Vagina (tissue), 2 donors: ENCODE measurements at places on chromosomes 7 and 10. TPM values are rescaled to one million over a fixed set of nuclear protein-coding genes. Genes with fewer than 3 reads are reported as not detected.

Gene SFRP5
- 1.7 TPM for total RNA-seq

Gene C10orf67
- not detected for total RNA-seq

Gene FEZF1
- not detected for total RNA-seq

Gene RASSF4
- total RNA-seq = 29.2 TPM

Gene TECPR1
- 19.6 TPM for total RNA-seq

Gene HHEX
- total RNA-seq = 6.1 TPM

Gene SCIN
- total RNA-seq = 0.74 TPM

Gene PYROXD2
- total RNA-seq = 7.1 TPM

Gene ASB4
- total RNA-seq = 0.25 TPM

Gene PNLIPRP3
- 2.2 TPM for total RNA-seq

Gene ITIH5
- total RNA-seq = 20.4 TPM

GRCh38 chr7:103120362-103120761, 28.5 kb downstream of the NAPEPLD start:
- no peak overlapping the region for H3K27ac ChIP-seq
- no peak overlapping the region for H3K4me3 ChIP-seq
- H3K36me3 ChIP-seq = peaks cover 21% of the 10 kb centered on the region

DNA sequence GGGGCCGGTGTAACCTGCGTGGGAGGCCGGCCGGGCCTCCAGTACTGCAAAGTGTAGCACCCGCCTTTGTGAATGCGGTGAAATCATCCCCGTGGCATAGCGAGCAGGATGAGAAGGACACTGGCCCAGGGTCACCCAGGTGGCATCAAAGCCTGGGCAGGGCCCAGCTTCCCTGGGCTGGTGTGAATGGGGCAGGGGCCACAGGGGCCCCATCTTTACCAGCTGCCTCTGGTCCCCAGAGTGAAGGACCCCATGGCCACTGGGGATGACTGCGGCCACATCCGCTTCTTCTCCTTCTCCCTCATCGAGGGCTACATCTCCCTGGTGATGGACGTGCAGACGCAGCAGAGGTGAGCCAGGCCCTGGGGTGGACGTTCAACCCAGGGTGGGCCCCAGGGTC, 53.8 kb downstream of the RCC1L start:
- H3K36me3 ChIP-seq = no peaks in the 10 kb centered on the region
- H3K27me3 ChIP-seq = no peaks in the 10 kb centered on the region
- DNase-seq = no peak
- H3K27ac ChIP-seq = no peak overlapping the region

DNA sequence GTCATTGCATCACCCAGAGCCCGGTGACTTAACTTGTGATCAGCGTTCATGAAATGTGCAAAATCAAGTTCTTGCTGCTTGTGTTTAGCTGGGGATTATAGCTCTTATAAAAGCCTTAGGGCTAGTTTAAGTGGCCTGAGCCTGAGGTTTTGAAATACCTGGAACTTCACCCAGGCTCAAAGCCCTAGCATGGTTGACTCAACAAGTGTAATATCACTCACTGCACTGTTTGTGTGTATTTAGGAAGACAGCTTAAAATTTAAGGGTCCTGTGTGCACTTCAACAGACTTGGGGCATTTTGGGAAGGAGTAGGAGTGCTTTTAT, 489.5 kb downstream of the GATA3 start:
- no peak for DNase-seq
- no peak overlapping the region for H3K4me3 ChIP-seq
- H3K4me1 ChIP-seq = no peaks in the 10 kb centered on the region
- H3K36me3 ChIP-seq = no peaks in the 10 kb centered on the region
- H3K27me3 ChIP-seq = no peaks in the 10 kb centered on the region

DNA sequence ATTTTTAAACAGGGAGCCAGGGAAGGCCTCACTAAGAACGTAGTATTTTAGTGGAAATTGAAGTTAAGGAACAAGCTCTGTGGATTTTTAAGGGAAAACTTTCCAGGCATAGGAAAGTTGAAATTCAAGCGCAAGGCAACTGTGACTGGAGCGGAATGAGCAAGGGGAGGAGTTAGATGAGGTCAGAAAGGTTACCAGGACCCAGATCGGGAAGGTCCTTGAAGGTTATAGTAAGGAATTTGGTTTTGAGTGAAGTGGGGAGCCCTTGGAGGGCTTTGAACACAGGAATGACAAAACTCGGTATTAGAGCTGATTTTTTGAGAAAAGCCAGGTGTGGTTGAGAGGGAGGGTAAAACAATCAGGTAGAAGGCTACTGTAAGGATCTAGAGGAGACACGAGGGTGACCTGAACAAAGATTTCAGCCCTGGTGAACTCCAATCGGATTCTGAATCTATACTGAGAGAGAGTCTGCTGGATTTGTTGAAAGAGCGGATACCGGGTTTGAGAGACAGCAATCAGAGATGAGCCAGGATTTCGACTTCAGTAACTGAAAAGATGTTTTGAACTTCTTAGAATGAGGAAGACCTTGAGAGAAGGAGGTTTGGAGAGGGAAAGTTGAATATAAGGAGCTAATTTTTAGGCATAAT, 1013.9 kb downstream of the NRG3 start:
- H3K27ac ChIP-seq = no peak overlapping the region
- no peaks in the 10 kb centered on the region for H3K4me1 ChIP-seq
- no peak overlapping the region for H3K4me3 ChIP-seq
- no peaks in the 10 kb centered on the region for H3K36me3 ChIP-seq
- DNase-seq = no peak

- no peak for DNase-seq
- no peaks in the 10 kb centered on the region for H3K4me1 ChIP-seq
- no peak overlapping the region for H3K4me3 ChIP-seq
- H3K27me3 ChIP-seq = no peaks in the 10 kb centered on the region
- H3K27ac ChIP-seq = no peak overlapping the region
- peaks cover 7% of the 10 kb centered on the region for H3K36me3 ChIP-seq
Measured at GRCh38 chr10:95861386-95861785, 46.4 kb upstream of the CC2D2B start.

GRCh38 chr7:20246236-20246635, 29.1 kb upstream of the MACC1 start:
- no peak overlapping the region for H3K27ac ChIP-seq
- H3K4me3 ChIP-seq = no peak overlapping the region
- no peaks in the 10 kb centered on the region for H3K36me3 ChIP-seq

DNA sequence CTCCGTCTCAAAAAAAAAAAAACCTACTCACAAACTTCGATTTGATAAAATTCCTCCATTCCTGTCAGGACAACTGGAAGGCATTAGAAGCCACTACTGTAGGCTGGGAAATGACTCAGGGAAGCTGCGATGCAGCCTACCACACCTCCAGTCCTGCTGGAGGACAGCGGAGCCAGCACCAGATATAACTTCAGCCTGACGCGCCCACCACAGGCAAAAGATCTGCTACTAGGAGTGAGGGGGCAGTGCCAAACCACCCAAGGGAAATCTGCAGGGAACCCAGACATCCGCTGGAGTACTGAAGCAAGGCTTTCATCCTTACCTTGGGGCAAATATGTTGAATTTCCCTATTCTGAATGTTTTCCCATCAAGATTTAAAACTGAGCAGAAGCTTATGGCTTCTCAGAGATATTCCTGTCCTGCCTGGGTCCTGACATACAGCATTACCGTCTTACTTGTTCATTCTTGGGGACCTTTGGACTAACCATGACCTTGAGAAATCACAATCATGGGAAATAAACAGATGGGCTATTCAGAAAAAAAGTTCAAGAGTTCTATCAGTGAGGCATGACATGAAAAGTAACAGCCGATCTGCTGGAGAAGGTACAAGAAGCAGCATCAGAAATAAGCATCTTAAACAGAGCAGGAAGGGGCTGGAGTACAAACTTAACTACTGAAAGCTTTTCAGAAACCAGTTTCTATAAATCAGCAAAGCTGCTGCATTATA, 20.4 kb downstream of the BCCIP start:
- no peak overlapping the region for H3K4me3 ChIP-seq
- H3K27ac ChIP-seq = no peak overlapping the region
- H3K36me3 ChIP-seq = no peaks in the 10 kb centered on the region
- H3K27me3 ChIP-seq = no peaks in the 10 kb centered on the region

DNA sequence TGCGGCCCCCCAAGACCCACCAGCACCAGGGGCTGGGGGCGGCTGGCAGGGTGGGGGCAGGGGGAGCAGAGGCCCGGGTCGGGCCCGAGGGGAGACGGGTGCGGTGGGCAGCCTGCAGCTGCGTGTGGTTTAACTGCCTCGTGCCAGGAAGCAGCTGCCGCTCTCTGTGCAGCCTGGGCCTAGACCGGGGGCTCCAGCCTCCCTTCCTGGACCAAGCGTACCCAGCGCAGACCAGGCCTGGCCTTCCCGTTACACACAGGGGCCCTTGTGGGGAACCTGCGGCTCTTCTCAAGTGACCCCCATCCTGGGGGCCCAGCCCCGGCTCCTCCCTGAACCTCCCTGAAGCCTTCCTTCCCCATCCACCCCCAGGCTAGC, 6.6 kb upstream of the INTS1 start:
- no peak overlapping the region for H3K4me3 ChIP-seq
- peaks cover 22% of the 10 kb centered on the region for H3K4me1 ChIP-seq
- no peaks in the 10 kb centered on the region for H3K27me3 ChIP-seq

- H3K27ac ChIP-seq = no peak overlapping the region
- no peak for DNase-seq
- no peak overlapping the region for H3K4me3 ChIP-seq
- H3K36me3 ChIP-seq = no peaks in the 10 kb centered on the region
- H3K4me1 ChIP-seq = no peaks in the 10 kb centered on the region
Measured at GRCh38 chr10:112330162-112330561, 43.8 kb upstream of the ACSL5 start.

GRCh38 chr10:92591550-92592022, 1.3 kb upstream of the KIF11 start:
- DNase-seq = no peak
- no peaks in the 10 kb centered on the region for H3K27me3 ChIP-seq
- H3K27ac ChIP-seq = peak overlapping the region; percentile 84
- peak overlapping the region; percentile 70 for H3K4me3 ChIP-seq

DNA sequence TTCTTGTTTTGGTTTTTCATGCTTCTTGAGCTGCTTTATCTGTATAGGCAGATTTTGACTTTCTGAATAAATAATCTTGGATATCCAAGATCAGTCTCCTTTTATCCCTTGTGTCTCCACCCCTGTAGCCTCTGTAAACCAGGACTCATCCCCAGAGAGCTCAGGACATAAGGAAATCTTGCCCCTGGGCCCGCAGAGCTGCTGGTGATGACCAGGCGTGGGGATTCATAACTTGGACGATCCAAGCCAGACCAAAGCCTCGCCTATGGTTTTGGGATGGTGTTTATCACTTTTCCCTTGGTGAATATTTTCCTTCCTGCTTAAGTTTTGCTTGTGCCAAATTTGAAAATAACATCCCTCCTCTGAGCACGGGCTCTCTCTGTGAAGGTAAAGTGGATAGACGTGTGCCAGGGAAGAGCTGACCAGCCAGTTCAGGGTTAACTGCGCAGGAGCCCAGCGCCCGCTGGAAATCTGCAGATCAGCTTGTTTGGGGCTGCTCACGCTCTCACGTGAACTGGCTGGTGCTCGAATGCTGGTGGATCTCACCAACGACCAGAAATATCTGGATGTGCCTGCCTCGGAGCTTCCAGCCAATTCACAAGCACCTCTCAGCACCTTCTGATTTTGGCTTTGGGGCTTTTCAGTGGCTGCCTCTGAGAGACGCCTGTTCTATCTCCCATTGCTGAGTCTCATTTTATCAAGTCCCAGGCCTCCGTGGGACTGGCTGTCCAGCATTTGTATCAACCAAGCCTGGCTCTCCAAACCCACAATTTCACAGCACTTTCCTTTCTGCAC, 132.1 kb upstream of the BTBD16 start:
- no peak for DNase-seq
- no peaks in the 10 kb centered on the region for H3K27me3 ChIP-seq
- H3K4me1 ChIP-seq = peaks cover 51% of the 10 kb centered on the region

- H3K36me3 ChIP-seq = no peaks in the 10 kb centered on the region
- no peak overlapping the region for H3K4me3 ChIP-seq
Measured at GRCh38 chr7:107850216-107850615, 40.8 kb upstream of the DLD start.

- H3K36me3 ChIP-seq = no peaks in the 10 kb centered on the region
- peak; percentile 85 for DNase-seq
- H3K27ac ChIP-seq = no peak overlapping the region
- no peak overlapping the region for H3K4me3 ChIP-seq
- H3K27me3 ChIP-seq = no peaks in the 10 kb centered on the region
- H3K4me1 ChIP-seq = no peaks in the 10 kb centered on the region
Measured at GRCh38 chr7:31134246-31135188, 82.4 kb downstream of the ADCYAP1R1 start.
